ENCODE measurements at places on chromosomes 5 and 9.

- DNase-seq, result no peak
Observed at GRCh38 chr5:101284736-101285375, 381.8 kb upstream of the ST8SIA4 start.

GRCh38 chr5:1637639-1638481 is 114.1 kb upstream of the LPCAT1 start:
- DNase-seq, result no peak

- DNase-seq, result no peak
Observed at GRCh38 chr9:70135176-70135575, 91.5 kb downstream of the MAMDC2 start.

DNA sequence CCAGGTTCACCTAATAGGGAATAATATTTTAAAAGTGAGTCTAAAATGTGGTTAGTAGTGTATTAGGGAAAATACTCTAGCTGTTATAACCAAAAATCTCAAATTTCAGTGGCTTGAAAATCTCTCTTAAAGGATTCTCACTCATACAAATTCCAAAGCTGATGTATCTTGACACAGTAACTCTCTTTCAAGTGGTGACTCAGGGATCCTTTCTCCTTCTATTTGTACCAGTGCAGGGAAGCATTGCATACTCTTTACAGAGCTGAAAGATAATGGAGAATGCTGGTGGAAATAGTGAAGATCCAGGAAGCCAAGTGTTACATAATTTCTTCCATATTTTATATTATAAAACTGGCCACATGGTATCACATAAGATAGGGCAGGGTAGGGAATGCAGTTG is 560.2 kb upstream of the CDH9 start:
- DNase-seq, result no peak

DNA sequence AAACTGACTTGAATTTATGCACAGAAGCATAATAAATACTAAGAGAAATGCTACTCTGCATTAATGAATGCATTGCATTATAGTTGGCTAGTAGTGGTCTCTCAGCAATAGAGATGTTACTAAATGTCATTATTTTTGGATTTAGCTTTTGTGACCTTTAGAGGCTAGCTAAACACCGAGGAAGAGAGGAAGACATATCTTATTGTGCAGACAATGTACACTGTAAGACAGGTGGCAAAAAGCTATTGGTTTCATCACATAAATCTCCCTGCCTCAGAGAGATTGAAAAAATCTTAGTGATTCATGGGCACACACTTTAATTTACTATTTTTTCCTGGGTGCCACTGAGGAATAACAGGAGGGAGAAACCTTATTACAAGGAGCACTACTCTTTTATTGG is 435.9 kb downstream of the TMEM232 start:
- DNase-seq, result no peak
